ENCODE measurements at places on chromosomes 3 and 15.

DNA sequence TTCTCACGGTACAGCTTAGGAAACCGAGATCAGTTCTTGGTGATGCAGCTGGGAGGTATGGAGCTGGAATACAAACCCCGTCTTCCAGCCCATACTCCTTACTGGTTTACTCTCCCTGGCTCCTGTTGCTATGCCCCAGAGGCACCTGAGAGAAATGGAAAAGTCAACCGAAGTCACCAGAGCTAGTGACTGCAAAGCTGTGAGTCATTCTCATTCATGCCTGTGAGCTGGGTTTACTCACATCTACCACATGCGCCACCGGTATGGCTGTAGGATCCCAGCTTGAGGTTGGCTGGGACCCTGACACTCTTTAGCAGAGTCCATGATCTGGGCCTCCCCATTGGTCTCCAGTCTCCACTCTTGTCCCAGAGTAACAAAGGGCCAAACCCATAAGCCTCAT lies 111.5 kb upstream of the ETV5 start:
- DNase-seq, result no peak

- DNase-seq, result no peak
These were observed 452 bp upstream of the SV2B start for GRCh38 chr15:91099616-91099994.

GRCh38 chr15:100464256-100464655 lies 64.5 kb downstream of the CERS3 start:
- DNase-seq, result no peak

DNA sequence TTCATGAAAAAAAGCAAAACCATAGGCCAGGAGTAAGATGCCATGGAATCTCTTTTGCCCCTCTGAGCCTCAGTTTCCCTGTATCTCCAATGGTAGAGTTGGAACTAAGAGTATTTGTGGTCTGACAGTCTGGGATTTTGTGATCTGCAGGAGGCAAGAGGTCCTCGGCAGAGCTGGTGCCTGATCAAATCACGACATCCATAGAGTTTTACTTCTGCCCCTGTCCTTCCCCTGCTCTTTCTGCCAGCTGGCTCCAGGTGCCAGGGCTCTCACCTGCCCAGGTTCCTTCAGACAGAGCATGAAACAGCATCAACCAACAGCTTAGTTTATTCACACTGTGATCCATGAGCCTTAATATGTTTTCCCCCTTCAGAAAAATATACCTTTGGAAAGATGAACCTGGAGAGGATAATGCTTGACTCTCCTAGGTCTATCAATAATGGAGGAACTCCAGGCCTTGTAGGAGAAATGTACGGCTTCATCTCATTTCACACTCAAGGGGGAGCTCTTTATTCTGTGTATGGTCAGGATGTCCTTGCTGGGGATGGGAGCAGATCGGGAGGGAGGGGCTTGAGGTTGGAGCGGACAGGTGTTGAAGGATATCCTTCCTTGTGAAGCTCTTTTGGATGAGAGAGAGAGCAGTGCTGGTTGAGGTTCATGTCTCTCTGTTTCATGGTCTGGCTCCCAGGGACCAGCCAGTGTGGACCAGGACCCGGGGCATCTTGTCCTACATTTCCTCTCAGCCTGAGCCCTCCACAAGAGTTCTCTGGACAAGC lies 309.9 kb downstream of the RPLP1 start:
- no peak for DNase-seq

DNA sequence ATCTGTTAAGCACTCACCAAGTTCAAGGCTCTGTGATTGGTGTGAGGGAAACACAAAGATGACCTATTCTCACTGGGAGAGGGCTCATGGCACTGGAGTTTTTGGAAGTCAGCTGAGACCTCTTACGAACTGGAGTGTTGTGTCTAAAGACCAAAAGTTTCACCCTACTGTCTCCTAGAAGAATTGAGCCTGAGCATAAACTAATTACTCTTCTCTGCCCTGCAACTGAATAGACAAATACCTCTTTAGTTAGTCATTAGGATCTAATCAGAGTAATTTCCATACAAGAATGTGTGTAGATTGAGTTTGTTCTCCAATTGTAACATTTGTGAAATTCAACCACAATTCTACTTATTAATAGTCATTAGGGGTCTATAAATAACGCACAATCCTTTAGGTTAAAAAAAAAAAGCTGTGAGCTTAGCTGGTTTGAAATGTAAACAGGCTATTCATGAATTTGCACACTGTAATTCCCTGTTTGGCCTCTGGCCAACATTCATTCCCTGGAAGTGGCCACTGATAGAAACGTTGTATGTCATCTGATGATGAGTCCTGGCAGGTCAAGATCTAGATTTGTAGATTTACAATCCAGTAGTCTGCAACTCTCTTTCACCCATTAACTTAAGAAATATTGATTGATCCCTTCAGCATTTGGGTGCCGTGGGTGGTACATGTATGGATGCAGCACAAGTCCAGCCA lies 76.8 kb upstream of the SOX14 start:
- no peak for DNase-seq

GRCh38 chr3:176696816-176697215 lies 500.5 kb downstream of the TBL1XR1 start:
- DNase-seq, result no peak

- DNase-seq, result no peak
These were observed 169.1 kb upstream of the CCDC54 start for GRCh38 chr3:107208100-107208499.
